H9 (cell line): ENCODE measurements at places on chromosomes 2 and 18.

DNA sequence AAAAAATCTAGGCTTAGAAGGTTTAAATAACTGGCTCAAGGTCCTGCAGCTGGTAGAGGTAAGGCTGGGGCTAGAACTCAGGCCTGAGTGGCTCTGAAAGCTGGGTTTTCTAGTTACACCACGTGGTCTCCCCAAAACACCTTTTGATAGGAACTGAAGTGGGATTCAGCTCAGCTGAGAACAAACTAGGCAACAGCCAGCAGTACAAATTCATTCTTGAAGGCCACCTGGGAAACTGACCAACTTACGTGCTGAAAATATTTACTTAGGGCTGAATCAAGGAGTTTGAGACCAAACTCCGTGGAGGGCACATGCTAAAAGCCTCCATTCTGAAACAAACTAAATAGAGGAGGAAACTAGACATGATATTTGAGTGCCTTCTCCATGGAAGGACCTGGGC, 67.2 kb downstream of the AOX1 start:
- DNase-seq: no peak

DNA sequence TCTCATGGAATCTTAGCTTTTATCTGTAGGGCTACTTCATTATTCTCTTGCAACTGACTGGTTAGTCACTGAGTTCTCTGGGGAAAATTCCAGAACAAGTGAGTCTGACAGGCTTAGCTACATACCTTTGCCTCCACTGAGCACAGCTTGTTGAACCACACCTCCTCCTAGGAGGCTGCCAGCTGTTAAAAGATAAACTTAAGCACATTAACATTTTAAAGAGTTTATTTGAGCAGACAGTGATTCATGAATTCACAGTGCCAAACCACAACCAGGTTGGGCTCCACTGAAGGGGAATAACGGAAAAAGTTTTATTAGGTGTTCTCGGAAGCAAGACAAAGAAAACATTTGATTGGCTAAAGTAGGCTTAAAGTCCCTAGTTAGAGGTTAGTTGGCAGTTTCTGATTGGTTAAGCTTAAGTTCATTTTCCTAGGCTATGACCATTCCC, 12.5 kb upstream of the SLC38A11 start:
- DNase-seq: no peak

DNA sequence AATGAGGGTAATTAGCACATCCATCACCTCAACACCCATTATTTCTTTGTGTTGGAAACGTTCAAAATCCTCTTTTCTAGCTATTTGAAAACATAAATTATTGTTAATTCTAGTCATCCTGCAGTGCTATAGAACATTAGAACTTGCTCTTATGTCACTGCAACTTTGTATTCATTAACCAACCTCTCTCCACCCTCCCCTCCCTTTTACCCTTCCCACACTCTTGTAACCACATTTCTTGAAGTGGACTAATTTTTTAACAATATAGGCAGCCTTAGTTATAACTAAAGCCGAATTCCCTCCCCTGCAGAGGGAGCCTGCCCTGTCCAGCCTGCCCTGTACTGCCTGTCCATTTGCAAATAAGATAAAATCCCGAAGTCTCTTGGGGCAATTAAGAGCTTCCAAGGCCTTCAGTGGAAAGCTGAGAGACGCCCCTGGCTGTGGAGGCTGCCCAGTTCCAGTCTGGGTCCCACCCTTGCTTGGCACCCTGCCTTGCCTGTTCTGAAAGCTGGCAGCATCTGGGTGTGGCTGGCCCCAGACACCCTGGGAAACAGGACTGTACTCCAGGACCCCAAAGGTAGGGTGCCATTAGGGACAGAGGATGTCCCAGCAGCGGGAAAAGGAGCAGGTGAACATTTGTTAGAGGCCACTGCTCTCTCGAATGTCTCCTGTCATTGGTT, 65.1 kb downstream of the MEX3C start:
- no peak for DNase-seq

GRCh38 chr2:33298233-33298632, 178.2 kb upstream of the RASGRP3 start:
- no peak for DNase-seq

DNA sequence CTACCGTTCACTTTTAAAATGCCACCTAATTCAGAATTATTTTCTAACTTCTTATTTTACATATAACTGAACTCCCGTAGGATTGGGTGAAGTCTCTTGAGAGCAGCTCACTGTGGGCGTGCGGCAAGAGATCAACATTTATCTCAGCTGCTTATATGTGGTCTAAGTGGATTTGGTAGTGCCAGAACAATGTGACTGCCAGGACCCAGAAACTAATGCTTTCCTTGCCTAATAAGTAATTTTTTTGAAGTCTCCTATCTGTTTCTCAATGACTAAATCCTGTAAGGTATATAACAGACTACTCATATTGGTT, 11.2 kb upstream of the NFE2L2 start:
- DNase-seq: no peak

GRCh38 chr18:69752737-69753380, 194.8 kb downstream of the CD226 start:
- DNase-seq: no peak

- DNase-seq: no peak
Observed at GRCh38 chr18:37299471-37300304, 265.9 kb downstream of the CELF4 start.

DNA sequence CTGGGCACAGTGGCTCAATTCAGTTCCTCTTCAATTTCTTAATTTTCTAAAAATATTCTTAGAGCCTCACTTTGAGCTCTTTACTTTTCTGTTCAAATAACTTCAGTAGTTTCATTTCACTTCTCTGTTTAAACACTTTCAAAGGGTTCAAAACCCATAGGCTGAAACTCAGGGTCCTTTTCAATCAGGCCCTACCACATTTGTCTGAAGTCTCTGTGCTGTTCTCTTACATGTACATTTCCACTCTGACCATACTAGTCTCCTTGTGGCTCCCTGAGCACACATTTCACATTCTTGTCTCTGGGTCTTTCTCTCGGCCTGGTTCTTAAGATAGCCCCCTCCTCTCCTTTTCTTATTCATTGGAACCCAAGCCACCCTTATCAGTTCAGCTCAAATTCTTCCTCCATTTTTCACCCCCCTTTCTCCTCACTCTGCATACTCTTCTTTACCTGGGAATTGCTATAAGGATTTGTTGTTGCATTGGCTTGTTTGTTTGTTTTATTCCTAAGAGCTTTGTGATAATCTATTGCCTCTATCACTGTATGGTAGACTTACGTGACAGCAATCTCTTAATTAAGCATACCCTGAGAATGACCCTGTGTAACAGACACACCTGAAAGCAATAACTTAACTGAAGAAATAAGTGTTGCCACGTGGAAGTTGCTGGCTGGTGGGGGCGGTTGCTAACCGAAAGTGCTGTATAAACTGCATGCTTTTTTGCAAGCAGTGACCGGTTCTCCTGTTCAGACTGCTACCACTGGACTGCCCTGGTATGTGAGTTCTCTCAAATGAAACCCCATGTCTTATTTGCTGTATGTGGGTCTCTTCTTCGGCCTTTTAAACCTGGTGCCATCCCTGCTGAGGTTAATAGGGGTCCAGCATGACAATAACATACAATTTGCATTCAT, 27.7 kb upstream of the ACADL start:
- DNase-seq: no peak
